GM23338 (cell line): ENCODE measurements at places on chromosomes 3 and 15. TPM values are rescaled to one million over a fixed set of nuclear protein-coding genes. Genes with fewer than 3 reads are reported as not detected.

DNA sequence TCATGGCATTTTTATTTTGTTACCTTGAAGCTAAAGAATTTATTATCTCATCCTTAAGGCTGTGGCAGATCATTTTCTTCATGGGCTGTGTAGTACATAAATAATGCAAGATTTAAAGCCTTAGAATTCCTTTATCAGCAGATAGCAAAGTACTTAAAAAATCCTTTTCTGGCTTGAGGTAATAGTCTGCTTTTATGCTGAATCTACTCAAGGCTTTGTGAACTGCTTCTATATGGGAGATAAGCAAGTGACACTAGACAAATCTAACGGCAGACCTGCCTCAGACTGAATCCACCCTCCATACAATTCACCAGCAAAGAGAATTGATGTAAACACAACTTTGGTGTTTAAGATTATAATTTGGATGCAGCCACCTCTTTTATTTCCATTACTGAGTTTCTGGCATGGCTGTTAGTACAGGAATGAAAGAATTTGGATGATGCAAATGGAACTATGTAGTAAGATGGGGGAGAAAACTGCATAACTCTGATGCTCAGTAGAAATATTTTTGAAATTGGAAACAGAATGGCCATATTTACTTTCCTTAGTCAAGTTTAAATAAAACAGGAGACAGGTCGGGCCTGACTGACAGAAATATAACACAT is 1121.5 kb downstream of the NAALADL2 start:
- DNase-seq = no peak
- H3K27ac ChIP-seq = no peak overlapping the region
- no peak overlapping the region for H3K4me3 ChIP-seq
- no peaks in the 10 kb centered on the region for H3K4me1 ChIP-seq

- no peak overlapping the region for H3K4me3 ChIP-seq
- DNase-seq = no peak
- H3K36me3 ChIP-seq = no peaks in the 10 kb centered on the region
- no peaks in the 10 kb centered on the region for H3K4me1 ChIP-seq
- no peaks in the 10 kb centered on the region for H3K27me3 ChIP-seq
- H3K27ac ChIP-seq = no peak overlapping the region
These were observed 138.9 kb downstream of the CACNA1D start for GRCh38 chr3:53633197-53633787.

- no peak for DNase-seq
- no peaks in the 10 kb centered on the region for H3K4me1 ChIP-seq
- no peak overlapping the region for H3K27ac ChIP-seq
- H3K27me3 ChIP-seq = no peaks in the 10 kb centered on the region
- H3K4me3 ChIP-seq = no peak overlapping the region
These were observed 28.0 kb upstream of the TEX9 start for GRCh38 chr15:56337084-56337725.

DNA sequence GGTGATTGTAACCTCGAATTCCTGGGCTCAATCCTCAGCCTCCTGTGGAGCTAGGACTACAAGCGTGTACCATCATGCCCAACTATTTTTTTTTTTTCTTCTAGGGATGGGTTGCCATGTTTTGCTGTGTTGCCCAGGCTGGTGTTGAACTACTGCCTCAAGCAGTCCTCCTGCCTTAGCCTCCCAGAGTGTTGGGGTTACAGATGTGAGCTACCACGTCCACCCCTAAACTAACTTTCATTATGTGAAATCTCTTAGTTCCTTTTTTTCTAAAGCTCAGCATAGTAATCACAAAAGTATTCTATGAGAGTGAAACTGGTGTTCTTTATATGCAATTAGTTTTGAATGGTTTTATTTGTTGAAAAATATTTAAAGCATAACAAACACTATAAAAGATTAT is 92.1 kb downstream of the XRN1 start:
- H3K4me3 ChIP-seq = no peak overlapping the region
- H3K36me3 ChIP-seq = peaks cover 5% of the 10 kb centered on the region; the same call in 1 of the 2 replicates
- DNase-seq = no peak
- H3K27me3 ChIP-seq = no peaks in the 10 kb centered on the region
- H3K4me1 ChIP-seq = no peaks in the 10 kb centered on the region
- H3K27ac ChIP-seq = no peak overlapping the region

- no peak overlapping the region for H3K4me3 ChIP-seq
- H3K27me3 ChIP-seq = no peaks in the 10 kb centered on the region
- no peak for DNase-seq
- H3K4me1 ChIP-seq = no peaks in the 10 kb centered on the region
- H3K27ac ChIP-seq = no peak overlapping the region
These were observed 159.5 kb downstream of the SQOR start for GRCh38 chr15:45794304-45794703.

DNA sequence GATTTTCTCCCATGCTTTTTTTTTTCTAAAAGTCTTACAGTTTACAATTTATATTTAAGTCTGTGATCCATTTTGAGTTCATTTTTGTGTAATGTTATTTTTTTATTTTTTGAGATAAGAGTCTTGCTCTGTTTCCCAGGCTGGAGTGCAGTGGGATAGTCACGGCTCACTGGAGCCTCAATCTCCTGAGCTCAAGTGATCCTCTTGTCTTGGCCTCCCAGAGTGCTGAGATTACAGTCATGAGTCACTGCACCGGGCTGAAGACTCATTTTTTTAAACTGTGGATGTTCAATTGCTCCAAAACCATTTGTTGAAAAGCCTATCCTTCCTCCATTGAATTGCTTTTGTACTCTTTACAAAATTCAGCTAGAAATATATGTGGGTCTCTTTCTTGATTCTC is 19.5 kb downstream of the LNP1 start:
- no peaks in the 10 kb centered on the region for H3K27me3 ChIP-seq
- H3K4me1 ChIP-seq = peaks cover 6% of the 10 kb centered on the region
- no peaks in the 10 kb centered on the region for H3K36me3 ChIP-seq
- no peak overlapping the region for H3K27ac ChIP-seq

Gene ZNF80
- not detected in 2 replicates for polyA plus RNA-seq
